ENCODE measurements at places on chromosomes 11 and 22. TPM values are rescaled to one million over a fixed set of nuclear protein-coding genes. Genes with fewer than 3 reads are reported as not detected.

DNA sequence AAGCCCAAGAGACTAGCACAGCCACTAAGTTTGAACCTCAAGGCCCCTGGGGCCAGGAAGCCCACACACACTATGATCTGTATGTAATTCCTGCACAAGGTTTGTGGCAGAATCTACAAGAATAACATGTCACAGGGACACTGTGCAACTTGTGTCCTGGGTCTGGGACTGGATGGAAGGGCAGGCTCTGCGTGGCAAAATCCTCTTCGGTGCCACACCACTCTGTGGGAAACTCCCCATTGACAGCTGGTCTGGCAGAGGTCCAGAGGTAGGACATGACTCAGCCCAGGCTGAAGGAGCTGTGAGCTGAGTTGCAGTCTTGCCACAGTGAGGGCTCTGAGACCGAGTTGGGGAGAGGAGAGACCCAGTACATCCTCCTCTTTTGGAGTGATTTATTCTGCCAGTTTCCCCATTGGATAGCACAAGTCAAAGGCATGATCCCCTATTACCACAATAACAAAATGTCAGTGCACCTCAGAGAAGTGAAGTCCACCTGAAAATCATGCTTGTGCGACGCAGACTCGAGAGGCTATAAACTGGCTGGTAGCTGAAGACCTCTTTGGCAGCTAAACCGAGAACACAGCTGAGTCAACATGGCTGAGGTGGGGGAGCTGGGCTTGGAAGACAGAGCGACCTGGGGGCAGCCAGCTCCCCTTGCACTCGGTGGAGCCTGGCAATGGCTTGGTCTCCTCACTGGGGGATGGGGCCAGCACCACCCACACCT, 23.3 kb upstream of the SERPIND1 start:
- DNase-seq, result peak; percentile 50

KCNJ1 gene
- total RNA-seq, result not detected

DNA sequence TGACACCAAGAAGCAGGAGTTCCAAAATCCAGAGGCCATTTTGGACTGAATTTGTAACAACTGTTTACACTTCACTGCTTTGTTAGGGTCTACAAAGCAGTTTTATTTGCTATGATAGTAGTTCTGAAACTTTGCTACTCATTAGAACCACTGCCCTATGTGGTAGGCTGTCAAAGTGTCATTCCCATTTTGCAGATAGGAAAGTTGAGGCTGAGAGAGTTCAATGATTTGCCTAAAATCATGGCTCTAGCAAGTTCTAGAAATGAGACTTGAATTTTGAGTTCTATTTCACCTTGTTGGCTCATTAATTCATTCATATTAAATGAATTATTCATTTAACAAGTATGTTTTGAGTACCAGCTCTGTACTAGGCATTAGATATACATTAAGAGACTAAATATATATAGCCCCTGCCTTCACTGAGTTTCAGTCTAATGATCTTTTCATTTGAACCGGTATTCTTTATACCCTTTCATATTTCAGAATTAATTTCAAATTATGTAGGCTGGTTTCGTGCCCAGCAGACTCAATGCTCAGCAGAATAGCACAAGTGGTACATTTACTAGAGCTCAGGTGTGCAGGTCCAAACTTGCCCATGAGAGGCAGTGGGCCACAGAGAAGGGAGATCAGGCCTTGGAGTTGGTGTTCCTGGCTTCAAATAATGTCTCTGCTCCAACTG, 93.5 kb downstream of the ME3 start:
- DNase-seq, result no peak

DNA sequence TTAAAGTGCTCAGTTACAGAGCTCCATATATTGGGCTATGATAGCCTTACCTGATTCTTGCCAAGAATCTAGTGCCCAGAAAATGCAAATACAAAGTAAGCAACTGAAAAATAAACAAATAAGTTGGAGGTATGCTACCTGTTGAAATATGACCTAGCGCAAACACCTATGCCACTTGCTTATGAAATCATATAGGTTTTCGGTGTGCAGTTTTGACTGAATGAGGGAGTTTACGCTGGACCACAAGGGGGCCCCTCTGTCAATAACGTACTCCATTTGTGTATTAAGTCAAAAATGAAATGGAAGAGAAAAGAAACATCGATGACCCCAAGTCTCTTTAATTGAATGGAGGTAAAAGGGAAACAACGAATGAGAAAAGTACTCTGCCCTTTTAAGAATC, 84.9 kb upstream of the TRIM77 start:
- no peak for DNase-seq

DNA sequence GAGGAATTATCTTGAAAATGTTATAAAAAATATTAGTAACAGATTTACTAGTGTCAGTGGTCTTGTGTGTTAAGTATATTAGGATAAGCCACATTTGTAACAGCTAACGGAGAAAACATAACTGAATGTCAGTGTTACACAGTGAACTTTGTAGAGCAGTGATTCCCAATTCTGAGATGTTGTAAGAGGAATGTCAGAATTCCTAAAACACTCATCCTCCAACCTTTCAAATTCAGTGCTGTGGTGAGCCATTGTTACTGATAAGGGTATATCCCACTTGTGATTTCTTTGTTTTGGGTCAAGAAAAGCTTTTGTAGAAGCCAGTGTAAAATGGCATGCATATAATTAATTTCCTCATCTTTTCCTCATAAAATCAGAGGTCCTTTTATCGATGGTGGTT, 61.9 kb downstream of the ARHGEF12 start:
- no peak for DNase-seq
